NCI-H345 (cell line): ENCODE measurements at places on chromosomes 12 and 14.
A peak's percentile ranks its signal among the peaks of the same experiment; 100 is the strongest.

DNA sequence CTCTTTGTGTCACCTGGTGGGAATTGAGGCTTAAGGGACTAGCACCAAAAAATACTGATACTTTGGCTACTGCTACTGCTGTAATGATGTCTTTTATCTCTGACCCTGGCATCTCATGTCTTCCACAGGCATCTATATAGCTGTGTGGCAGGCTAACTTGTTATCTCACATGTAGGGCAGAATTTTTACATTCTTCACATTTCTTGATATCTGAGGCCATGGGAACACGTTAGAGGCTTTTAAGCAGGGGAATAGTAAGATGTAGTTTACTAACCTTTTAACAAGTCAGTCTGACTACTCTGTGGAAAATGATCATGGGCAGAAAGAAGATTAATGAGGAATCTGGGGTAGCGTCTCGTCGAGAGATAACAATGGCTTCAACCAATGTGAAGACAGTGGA lies 498.4 kb downstream of the PCNX1 start:
- no peak for DNase-seq

GRCh38 chr14:68016255-68016914 lies 196.8 kb downstream of the RAD51B start:
- no peak for DNase-seq

DNA sequence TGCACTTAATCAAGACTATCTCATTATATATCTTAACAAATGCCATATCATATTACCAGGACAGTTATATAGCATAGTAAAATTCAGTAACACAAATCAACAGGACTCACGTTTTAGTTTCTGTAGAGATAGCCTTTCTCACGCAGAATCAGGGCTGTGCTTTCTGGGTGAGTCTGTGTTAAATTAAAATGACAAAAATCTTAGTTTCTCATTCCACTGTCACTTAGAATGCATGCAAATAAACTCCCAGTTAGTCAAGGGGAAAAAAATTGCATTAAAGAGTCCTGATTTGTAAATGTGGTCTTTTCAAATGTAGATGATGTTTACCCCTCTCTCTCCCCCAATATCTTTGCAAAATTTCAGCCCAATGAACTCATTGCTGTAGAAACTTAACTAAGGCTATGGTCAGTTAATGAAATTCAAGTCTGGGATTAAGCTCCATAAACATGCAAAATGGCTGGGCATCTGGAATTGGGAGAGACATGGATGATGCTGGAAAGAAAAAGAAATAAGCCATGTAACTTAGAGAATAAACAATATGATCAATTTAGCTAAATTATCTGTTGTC lies 77.8 kb upstream of the MGAT4C start:
- no peak for DNase-seq

GRCh38 chr12:109949089-109949488 lies 47.1 kb downstream of the GIT2 start:
- no peak for DNase-seq

DNA sequence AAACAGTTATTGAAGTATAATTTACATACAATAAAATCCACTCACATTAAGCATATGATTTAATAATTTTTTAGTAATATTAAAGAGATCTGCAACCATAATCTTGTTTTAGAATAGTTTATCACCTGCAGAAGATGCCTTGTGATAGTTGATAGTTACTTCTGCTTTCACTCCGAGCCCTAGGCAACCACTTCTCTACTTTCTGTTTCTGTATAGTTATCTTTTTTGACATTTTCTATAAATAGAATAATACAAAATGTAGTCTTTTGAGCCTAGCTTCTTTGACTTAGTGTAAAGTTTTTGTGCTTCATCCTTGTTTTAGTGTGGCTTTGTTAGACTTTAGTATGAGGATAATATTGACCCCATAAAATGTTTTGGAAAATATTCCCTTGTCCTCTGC lies 111.0 kb downstream of the MNAT1 start:
- no peak for DNase-seq

- DNase-seq: no peak
These were observed 30.9 kb downstream of the CKB start for GRCh38 chr14:103491691-103492090.

DNA sequence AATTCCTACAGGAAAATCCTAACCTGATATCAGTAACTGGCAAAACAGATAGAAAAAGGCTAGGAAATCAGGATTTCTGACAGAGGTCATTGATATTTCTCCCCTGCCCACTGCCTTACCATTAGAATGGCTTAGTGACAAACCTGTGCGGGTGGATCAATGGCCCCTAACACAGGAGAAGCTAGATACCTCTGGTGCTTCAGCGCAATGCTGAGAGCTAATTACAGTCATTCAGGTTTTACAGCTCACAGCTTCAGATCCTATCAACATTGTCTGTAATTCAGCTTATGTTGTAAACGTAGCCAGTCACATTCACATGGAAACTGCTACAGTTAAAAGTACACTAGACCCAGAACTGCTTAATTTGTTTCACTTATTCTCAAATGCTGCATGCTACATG lies 17.4 kb upstream of the SLC10A1 start:
- DNase-seq: no peak

- DNase-seq: no peak
These were observed 70.0 kb downstream of the PPP2R5E start for GRCh38 chr14:63472986-63473788.

DNA sequence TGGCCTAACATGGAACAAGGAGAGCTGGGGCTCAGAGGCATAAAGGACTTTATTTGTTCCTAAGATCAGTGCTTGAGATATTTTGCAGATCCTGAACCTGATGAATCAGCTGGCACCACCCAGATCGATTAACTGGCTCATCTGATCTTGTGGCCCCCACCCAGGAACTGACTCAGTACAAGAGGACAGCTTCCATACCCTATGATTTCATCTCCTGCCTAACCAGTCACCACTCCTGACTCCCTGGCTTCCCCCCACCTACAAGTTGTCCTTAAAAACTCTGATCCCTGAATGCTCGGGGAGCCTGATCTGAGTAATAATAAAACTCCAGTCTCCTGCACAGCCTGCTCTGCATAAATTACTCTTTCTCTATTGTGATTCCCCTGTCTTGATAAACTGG lies 5.1 kb downstream of the C12orf56 start:
- DNase-seq: no peak

DNA sequence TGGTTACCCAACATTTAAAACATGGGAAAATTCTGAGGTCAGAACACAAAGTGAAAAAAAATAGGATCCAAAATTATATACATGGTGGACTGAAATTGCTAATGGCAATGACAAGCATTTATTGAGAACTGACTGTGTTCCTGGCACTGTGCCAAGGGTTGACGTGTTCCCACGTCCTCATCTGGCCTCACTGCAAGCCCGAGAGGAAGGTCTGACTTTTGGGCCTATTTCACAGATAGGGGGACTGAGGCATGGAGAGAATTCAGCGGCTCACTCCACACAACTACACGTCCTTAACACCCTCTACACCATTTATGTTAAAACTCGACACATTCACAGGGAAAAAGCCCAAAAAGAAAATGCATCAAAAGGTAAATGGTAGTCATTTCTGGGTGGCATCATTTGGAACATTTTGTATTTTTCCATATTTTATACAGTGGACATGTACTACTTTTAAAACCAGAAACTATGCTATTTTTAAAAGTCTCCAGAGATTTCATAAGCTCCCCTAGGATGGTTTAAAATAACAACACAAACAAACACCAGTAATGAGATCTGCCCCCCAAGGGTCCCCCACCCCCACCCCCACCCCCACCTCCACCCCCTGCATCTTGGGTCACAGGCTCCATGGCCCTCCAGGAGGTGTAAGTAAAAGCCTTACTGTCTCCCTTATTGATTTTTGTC lies 27.7 kb downstream of the CLMN start:
- peak; percentile 64 for DNase-seq

GRCh38 chr12:104154806-104155205 lies 16.8 kb upstream of the NFYB start:
- no peak for DNase-seq

DNA sequence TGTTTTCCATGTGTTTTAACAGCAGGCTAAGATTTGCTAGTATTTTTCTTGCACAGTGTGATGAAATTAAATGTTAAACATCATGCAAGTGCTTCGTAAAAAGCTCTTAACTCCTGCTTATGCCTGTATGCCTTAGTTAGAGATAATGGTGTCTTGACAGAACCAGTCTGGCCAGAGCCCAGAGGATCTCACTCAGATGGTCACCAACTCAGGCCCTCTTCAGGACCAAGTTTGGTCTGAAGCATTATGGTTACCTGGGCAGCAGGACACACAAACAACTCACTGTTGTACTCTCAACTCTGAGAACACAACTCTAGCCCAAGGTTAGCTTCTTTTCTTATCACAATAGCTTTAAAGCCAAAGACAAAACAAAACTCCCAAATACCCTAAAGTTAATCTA lies 115.4 kb downstream of the KIF21A start:
- DNase-seq: no peak

DNA sequence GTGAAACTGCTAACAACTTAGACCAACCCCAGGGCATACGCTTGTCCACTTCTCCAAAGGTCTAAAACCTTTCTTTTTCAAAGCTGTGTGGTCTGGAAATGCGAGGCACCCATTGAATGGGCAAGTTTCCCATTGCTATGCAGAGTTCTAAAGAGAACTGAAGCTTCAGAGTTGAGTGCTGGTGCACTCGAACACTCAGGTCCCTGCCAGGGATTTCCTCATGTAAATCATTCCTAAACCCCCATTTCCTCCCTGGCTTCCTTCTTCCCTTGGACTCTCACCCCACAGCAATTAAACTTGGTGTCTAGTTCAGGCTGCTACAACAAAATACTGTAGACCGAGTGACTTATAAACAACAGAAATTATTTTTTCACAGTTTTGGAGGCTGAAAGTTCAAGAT lies 2.2 kb upstream of the PXN start:
- no peak for DNase-seq

- DNase-seq: no peak
These were observed 23.2 kb downstream of the EIF2B2 start for GRCh38 chr14:75025876-75026275.

DNA sequence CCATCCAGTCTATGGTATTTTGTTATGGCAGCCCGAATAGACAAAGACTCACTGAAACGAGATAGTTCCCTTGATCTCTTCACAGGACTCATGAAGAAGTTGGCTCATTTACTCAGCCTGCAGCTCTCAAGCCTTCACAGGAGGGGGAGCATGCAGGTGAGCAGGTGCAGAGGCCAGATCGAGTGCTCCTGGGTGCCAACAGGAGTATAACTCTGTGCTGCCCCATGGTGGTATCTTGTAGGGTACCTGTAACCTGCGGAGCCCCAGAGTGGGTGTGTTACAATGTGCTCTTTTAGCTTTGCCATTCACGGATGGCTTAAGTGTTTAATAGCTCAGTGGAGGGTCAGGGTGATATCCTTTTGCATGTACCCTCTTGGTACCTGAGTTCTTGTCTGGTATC lies 159.5 kb downstream of the METTL25 start:
- DNase-seq: no peak

DNA sequence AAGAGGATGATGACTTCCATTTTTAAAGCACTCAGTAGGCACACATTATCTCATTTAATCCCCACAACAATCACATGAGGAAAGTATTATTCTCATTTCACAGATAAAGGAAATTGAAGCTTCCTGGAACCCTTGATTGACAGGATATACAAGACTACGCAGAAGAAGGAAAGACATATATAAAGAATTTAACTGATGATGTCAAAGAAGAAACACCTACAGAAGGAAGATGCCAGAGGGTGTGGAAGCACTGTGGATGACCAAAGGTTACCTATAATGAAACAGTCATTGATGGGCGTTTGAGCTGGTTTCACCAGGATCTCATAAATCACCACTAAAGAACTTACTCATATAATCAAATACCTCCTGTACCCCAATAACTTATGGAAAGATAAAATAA lies 197.4 kb downstream of the SLC25A21 start:
- DNase-seq: no peak

DNA sequence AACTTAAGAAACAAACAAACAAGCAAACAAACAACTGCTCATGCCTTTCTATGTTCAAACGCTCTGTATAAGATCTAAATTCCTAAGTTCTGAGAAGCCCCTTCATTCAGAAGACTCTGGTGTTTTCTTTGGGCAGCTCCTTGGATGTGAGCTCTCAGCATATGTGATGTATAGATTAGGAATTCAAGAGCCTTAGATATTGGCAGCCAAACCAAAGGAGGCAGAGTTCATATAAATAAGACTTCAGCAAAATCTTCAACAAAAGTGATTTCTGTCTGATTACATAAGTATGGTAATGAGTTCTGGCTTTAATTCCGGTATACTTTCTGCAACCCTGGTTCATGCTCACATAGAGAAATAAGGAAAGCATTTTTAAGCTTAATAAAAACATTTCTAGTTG lies 145.6 kb downstream of the DYRK2 start:
- DNase-seq: no peak

GRCh38 chr14:95902273-95902826 lies 25.7 kb downstream of the TUNAR start:
- no peak for DNase-seq

DNA sequence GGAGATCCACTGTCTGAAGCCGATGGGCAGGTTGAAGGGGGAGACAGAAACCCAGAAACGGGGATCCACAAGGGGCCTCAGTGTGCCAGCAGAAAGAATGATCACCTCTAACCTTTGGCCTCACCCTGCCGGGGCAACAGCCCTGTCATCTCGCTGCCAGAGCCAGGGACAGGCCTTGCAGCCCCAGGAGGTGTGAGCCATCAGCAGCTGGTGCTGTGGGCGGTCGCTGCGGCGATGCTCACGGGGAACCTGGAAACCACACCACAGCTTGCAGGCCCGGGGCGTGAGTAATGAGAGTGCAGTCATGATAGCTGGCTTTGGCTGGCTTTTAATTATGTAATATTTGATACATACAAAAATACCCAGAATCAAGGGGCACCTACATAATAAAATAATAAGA lies 4.7 kb upstream of the TTC7B start:
- DNase-seq: no peak

- DNase-seq: no peak
These were observed 16.0 kb upstream of the KRT86 start for GRCh38 chr12:52258335-52258901.

GRCh38 chr12:27615331-27615891 lies 80.8 kb upstream of the REP15 start:
- DNase-seq: no peak

DNA sequence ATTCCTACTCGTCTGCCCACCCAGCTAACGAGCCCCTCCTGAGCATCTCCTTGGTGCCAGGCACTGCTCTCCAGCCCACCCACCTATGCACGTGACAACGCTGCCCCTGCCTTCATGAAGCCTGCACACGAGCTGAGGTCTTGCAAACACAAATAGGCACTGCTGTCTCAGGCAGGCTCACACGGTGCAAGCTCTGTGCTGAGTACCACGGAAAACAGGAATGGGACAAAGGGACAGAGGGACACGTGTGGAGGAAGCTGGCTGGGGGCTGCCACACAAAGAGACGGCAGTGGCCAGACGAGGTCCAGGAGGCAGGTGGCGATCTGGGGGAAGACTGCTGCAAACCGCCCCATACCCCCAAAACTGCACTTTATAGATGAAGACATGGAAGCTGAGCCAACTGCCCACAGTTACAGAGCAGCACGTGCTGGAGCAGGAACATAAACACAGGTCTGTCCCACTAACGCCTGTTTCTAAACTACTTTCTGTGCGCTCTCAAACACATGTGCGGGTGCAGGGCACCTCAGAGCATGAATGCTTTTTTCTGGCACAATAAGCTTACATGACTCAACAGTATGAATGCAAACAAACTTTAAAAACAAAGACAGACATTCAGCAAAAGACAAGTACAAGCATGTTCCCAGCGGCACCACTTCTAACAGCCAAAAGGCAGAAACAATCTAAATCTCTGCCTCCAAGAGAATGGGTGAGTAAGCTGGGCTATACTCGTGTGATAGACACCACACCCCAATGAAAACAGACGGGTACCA lies 64.5 kb downstream of the AMN start:
- DNase-seq: peak; percentile 24

- no peak for DNase-seq
These were observed 13.4 kb downstream of the GALNT9 start for GRCh38 chr12:132315951-132316350.
